ENCODE measurements at places on chromosomes 2 and 18.

- DNase-seq = no peak
Measured at GRCh38 chr2:163155279-163155883, 316.8 kb upstream of the KCNH7 start.

DNA sequence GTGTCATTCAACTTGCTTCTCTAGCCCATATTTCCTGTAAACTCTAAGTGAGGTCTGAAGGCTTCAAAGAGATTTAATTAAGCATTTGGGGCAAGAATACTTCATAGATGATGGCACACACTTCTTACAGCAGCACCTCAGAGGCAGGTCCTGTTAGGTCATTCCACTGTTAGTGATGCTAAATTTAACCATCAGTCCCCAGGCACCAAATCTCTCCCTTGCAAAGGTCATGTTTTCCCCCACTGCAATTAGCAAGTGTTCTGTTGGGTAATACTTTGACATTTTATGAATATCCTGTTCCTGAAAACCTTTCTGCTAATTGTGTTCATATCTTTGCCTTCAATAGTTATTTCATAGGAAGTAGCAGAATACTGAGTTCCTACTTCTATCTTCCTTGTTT, 117.0 kb downstream of the STK39 start:
- no peak for DNase-seq

DNA sequence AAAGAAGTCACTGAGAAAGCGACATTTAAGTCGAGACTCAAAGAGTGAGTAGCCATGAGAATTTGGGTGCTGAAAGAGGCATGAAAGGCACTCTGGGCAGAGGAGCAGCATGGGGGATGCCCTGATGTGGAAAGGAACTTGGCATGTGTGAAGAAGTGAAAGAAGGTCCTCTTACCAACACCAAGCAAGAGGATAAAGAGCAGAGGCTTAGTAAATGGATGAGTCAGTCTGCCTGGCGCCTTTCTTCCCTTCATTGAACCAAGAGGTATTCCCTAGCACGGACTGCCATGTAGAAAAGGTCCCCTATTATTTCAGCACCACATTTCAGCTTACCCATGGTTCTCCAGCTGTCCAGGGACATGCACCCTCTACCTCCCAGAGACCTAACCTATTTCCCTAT, 221.1 kb upstream of the NRP2 start:
- DNase-seq = no peak

DNA sequence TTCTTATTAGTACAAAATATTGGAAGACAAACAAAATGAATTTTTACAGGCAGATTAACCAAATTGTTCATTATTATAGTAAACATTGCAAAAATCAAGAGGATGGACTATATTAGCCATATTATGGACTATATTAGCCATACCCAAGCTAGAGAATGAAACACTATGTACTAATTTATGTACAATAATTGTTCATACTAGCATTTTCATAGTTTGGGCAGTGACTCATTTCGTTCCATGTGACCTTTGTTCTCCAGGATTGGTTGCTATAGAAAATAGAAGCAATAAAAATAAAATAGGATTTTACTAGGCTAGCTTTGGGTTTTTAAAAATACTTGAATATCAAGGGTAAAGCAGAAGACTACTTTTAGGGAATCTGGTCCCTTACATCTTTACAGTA, 176.8 kb downstream of the ZEB2 start:
- DNase-seq = no peak

GRCh38 chr2:42135381-42136312, 33.5 kb upstream of the EML4 start:
- no peak for DNase-seq

GRCh38 chr2:172472446-172473033, 45.2 kb downstream of the ITGA6 start:
- no peak for DNase-seq

DNA sequence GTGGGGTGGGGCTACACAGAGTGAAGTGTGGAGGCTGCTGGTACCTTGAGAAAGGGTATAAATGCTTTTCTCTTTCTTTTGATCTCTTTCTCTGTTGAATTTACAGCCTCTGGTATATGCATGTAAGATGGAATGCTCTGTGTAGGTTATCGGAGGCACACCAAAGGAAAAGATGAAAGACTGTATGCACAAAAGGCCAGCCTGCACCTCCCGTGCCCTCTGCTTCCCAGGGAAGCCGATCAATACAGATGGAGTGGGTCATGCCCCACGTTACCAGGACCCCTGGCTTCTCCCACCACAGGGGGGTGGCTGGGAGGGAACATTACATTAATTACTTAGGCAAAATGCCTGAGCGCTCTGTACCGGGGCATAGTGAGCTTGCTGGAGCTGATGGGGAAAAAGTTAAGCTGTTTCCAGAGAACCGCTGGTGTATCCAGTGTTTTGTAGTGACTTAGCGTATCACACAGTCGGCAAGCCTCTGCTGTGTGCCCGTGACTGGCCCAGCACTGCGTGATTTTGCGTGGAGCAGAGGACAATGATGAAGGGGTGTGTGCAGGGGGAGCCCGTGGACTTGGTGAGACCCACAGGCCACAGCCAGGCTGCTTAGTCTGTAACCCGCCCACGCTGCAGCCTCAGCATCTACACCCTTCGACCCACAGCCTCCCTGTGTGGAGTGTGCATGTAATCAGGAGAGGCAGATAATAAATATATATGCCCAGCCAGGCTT, 8.0 kb downstream of the ALLC start:
- no peak for DNase-seq

- DNase-seq = no peak
Measured at GRCh38 chr18:644395-645004, 13.0 kb upstream of the TYMS start.

- no peak for DNase-seq
Measured at GRCh38 chr18:74375999-74376398, 60.4 kb downstream of the C18orf63 start.

DNA sequence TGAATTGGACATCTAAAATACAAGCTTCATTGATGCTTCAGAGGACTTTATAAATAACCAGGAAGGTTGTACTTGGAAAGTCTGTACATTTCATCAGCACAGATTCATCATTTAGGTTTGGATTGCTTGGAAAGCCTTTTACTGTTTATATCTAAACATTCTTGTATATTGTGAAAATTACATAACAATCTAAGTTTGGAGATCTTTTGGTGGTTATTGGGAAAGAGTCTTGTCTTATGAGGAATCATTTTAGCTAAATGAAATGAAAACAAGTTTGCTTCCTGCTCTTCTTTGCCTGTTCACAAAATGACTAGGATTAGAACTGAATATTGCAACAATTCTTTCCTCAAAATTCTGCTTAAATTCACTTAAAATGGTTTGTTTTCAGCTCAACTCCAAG, 79.3 kb downstream of the ABI2 start:
- DNase-seq = no peak

- no peak for DNase-seq
Measured at GRCh38 chr2:127417406-127417805, 821 bp upstream of the PROC start.

DNA sequence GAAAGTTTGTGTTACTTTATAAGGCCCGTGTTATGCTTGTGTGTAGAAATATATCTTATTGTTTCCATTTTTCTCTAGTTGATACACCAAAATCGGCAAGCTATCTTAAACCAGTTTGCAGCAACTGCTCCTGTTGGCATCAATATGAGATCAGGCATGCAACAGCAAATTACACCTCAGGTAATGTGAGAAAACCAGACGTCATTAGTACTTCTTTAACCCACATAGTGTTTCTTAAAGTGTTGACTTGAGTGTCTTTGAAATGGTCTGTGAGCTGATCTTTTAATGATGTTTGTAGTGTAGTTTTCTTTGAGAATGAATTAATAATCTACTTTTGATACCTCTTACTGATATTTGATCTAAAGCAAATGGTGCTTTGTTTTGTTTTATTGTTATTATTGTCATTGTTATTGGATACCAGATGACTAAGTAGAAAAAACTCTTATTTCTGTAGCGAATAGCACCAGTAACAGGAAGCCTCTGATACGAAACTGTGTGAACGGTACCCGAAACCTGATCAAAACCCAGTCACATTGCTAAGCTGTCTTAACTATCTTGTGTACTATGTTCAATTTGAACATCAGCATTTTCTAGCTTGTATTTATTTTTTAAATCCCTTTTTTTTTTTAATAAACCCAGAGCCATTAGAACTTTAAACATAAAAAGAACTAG, 53.7 kb downstream of the PTRHD1 start:
- DNase-seq = no peak

GRCh38 chr2:30625701-30626100, 178.7 kb downstream of the LCLAT1 start:
- no peak for DNase-seq

- DNase-seq = no peak
Measured at GRCh38 chr2:157169889-157170288, 87.6 kb upstream of the GALNT5 start.

DNA sequence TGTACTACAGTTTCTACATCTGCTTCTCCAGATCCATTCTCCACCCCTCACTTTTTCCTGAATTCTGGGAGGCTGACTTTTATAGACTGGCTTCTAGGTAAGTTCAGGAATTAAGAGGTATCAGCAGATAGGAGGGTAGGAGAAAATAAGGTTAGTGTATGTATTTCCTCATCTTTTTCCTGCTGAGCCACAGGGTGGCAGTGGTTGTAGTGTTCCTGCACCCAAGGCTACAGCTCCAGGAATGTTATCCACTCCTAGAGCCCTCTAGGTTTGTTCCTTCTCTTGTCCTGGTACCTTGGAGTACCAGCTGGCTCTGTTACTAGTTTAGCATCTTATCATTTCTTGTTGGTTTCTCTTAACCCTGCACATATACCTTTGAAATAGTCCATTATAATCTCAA, 40.7 kb upstream of the C2orf66 start:
- no peak for DNase-seq
